ENCODE measurements at places on chromosomes 3 and 15.

DNA sequence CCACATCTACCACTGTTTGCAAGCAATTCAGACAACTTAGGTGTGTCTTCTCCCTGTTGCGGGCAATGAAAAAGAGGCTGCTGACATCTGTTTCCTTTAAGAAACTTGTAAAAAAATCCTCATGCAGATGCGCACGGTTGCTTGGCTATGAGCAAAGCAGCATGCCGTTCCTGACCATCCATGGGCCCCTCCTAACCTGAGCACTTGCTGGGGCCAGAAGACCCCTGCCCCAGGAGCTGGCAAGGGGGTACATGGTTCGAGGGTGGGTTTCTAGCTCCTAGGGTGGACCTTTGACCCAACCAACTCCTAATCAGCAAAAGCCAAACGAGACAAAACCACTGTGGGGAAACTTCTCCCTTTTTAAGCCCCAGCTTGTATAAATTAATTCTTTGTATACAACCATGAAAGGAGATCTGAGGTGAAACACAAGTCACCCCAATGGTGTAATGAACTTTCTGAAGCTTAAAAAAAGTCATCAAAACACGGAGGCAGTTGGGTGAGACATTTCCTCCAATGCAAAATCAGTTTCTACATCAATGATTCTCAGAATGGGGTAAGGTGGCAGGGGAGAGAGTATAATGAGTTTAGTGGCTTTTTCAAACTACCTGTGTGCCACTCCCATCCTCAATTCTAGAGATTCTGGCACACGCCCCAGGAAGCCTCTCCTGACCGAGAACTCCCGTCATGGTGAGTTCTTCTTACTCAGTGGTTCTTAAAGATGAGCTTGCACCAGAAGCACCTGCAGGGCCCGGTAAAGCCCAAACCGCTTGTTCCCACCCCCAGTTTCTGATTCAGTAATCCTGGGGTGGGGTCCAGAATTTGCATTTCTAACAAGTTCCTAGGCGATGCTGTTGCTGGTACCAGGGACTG, 44.1 kb downstream of the CPN2 start:
- DNase-seq, result no peak

- peak; percentile 7 for DNase-seq
Measured at GRCh38 chr3:23017801-23018200, 185.3 kb upstream of the UBE2E2 start.

GRCh38 chr3:129836381-129837064, 57.0 kb downstream of the TMCC1 start:
- no peak for DNase-seq

- DNase-seq, result no peak
Measured at GRCh38 chr3:112302881-112303763, 9.1 kb upstream of the SLC9C1 start.

DNA sequence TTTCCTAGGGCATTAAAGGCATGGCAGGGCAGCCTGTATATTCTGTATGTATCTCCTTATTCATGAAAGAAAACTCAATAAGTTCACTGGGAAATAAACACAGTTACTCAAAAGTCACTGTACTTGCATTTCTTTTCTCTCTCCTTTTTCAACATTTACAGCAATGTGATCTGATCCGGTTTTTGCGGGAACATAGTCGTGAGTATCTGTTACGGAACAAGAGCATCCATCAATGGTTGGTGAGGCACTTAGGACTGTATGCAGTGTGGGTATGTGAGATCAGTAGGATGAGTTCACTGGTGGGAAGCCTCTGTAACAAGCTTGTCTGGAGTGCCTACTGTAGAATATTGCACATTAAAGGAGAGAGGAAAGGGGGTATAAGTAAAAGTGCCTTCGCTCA, 80.7 kb downstream of the COL6A5 start:
- no peak for DNase-seq

DNA sequence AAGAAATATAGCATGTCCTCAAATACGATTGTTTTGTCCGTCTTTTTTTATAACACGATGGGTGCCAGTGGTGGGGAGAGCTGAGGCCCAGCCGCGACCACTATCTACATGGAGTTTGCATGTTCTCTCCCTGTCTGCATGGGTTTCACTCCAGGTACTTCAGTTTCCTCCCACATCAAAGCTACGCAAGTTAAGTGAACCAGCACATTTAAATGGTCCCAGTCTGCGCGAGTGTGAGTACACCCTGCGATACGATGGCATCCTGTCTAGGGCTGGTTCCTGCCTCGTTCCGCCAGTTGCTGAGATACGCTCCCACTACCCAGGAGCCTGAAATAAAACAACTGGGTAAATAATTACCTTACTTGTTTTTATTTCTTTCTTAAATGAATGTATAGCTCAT, 40.6 kb downstream of the ATP13A3 start:
- DNase-seq, result no peak

GRCh38 chr3:46599590-46599989, 12.7 kb upstream of the FAM240A start:
- no peak for DNase-seq

- peak; percentile 74 for DNase-seq
Measured at GRCh38 chr15:38707802-38708671, 143.4 kb upstream of the RASGRP1 start.

DNA sequence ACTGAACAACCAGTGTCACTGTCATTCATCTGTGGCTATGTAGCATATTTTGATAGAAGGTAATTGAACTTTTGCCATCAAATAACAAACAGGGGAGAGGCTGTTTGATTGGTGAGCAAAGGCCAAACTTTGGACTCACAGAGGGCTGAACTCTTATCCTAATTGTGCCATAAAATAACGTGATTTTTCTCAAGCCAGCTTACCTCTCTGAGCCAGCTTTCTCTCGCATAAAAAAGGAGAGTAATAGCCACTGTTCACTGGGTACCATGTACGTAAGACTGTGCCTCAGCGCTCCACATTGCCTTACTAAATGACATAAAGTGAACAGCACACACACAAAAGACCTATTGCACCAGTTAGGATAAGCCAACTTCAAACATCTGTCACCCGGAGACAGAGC, 216.9 kb downstream of the LRTM1 start:
- DNase-seq, result no peak

DNA sequence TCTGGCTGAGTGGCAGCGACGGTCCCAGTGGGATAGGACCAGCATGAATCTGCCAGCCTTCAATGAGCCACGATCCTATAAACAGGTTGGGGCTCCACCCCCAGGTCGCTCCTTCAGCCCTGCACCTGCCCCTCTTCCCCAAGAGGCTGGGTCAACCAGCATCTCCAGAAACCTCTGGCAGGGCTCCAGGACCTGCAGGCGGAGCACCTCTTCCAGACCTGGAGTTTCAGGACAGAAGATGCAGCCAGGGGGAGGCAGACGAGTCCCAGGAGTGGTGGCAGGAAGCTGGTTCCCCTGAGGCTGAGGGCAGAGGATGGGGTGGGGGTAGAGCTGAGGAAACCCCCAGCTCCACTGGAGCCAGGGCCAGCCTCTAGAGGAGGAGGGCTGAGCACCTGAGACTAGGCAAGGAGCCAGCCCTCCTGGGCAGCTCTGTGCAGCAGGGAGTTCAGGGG, at the start of gene PLA2G4D:
Gene PLA2G4D, minus strand, starts transcription at position 51 of the 452 bp plus-strand sequence. CDS start 103 bp downstream, outside the sequence.
- no peak for DNase-seq

- no peak for DNase-seq
Measured at GRCh38 chr3:15753056-15753710, 44.6 kb downstream of the ANKRD28 start.

DNA sequence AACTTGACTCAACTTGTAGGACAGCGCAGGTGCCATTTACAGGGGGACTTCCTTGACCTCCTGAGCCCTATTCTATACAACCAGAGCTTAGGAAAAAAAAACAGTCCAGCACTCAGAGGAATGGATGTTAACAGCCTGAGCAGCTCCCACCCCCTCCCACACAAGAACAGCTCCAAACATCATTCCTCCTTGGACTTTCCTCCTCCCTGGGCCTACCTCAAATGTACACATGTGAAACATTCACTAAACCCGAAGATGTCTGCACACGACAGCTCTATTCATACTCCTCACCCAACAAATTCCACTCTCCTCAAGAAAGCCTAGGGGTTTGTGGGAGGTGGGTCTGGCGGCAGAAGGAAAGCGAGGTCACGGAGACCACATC, 503 bp upstream of the ATRIP start:
- no peak for DNase-seq

- DNase-seq, result peak; percentile 21
Measured at GRCh38 chr15:96264351-96264798, 66.1 kb upstream of the NR2F2 start.

GRCh38 chr3:44476181-44476611, 1.3 kb downstream of the ZNF445 start:
- no peak for DNase-seq

- DNase-seq, result no peak
Measured at GRCh38 chr3:33186524-33187367, 31.9 kb downstream of the SUSD5 start.

GRCh38 chr3:142447301-142447851, 461 bp downstream of the XRN1 start:
- DNase-seq, result peak; percentile 36

DNA sequence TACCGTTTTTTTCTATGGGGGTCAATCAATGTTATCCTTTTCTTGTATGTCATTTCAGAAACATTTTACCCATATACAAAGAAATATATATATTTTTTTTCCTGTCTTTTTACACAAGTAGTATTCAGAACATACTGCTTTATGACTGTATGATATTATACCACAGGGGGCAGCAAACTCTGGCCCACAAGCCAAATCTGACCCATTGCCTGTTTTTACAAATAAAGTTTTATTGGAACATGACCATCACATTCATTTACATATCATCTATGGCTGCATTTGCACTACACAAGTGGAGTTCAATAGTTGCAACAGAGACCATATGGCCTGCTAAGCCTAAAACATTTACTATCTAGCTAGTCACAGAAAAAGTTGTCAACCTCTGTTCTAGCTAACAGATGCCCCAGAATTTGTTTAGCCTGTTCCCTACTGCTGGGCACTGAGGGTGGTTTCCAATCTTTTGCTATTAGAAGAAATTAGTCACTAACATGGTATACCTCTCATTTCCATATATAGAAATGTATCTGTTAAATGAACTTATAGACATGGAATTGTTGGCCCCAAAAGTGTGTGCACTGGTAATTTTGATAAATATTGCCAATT, 57.7 kb downstream of the BFSP2 start:
- peak; percentile 17 for DNase-seq

Data from ACHN (cell line).